ENCODE measurements at places on chromosomes 5 and 9.

GRCh38 chr5:159571501-159572244 is 241.4 kb upstream of the IL12B start:
- no peak for DNase-seq

- DNase-seq: no peak
Observed at GRCh38 chr5:173385832-173386360, 57.7 kb upstream of the STC2 start.

DNA sequence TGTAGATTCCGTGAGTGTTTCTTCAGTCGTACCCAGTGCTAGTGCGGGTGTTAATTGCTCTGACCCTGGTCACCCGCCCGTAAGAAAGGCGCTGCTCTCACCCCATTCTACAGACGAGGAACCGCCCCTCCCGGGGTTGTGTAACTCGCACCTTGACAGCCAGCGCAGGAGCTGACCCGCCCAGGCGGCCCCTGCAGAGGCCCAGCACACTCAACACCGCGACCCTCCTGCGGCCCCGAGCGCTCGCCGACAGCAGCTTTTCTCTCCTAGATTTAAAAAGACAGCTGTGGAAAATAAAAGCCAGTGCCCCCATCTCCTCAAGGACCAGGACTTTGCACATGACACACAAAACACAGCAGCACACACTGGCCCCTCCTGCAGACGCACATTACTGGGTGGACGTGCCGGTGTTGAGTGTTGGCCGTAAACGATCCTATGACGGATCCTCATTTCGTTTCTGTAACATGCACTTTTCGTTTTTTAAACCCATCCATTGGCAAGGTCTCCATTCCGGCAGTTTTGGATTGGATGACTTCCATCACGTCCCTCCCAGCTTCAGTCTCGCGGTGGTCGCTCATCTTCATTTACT is 22.9 kb downstream of the OR2V2 start:
- no peak for DNase-seq

DNA sequence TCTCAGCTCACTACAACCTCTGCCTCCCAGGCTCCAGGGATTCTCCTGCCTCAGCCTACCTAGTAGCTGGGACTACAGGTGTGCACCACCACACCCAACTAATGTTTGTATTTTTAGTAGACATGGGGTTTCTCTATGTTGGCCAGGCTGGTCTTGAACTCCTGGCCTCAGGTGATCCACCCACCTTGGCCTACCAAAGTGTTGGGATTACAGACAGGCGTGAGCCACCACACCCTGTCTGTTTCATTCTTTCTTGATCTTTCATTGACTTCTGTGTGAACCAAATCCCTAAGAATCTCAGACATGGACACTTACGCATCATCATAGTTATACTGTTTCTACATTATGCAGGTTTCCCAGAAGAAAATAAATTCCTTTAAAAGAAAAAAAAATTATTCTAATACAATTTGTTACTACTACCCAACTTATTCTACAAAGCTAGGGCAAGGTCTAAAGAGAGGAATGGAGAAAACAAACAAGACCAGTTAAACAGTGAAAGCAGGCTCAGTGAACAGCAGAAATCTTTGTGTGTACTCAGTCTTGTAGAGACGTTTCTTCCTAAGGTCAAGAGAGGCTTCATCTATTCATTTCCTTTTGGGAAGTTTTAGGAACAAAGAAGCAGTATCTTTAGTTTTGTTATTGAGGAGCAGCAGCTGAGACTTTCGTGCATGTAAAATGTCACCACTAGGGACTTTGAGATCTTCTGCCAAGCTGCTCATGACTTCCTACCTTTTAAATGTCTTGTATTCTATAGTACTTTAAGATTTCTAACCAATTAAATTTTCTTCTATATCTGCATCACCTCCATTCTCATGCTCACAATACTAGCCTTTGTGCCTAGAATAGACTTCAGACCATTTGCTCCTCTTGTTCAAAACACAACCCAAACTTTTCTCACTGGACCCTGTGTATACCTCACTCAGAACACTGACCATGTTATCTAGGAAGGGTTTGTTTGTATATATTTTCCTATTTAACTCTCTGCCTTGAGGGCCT is 5.6 kb upstream of the HMGCR start:
- DNase-seq: no peak

GRCh38 chr9:79581794-79582193 is 10.0 kb downstream of the TLE4 start:
- peak; percentile 94 for DNase-seq

Data from fibroblast of villous mesenchyme (primary cell).